ENCODE measurements at places on chromosomes 4 and X.

DNA sequence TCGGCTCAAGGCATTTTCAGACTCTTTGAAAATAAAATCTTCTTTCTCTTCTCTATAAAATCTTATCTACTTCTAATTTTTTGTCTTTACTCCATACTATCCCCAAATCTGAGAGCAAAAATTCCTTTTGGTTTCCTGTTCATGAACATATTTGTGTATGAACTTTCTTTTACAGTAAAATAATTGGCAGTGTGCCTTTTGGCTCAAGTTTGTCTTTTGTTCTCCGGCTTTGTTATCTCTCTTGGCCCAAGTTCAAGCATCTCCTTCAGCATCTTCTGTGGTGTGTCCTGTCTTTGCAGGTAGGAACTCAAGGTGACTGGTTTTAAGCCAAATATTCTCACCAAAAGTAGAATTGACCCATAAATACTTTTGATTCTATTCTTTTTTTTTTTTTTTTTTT is 276.6 kb upstream of the FAT1 start:
- H3K4me3 ChIP-seq = no peak overlapping the region
- H3K4me1 ChIP-seq = no peaks in the 10 kb centered on the region
- no peak for DNase-seq
- no peaks in the 10 kb centered on the region for H3K27me3 ChIP-seq
- no peaks in the 10 kb centered on the region for H3K36me3 ChIP-seq

GRCh38 chr4:108972613-108973283 is 209.9 kb upstream of the ETNPPL start:
- peak overlapping the region; percentile 17 for H3K27ac ChIP-seq
- H3K36me3 ChIP-seq = no peaks in the 10 kb centered on the region
- no peaks in the 10 kb centered on the region for H3K27me3 ChIP-seq

- H3K4me1 ChIP-seq = peaks cover 10% of the 10 kb centered on the region
- no peak for DNase-seq
- H3K27me3 ChIP-seq = no peaks in the 10 kb centered on the region
- no peak overlapping the region for H3K27ac ChIP-seq
- no peaks in the 10 kb centered on the region for H3K36me3 ChIP-seq
Observed at GRCh38 chr4:83138946-83139345, 24.4 kb upstream of the PLAC8 start.

- H3K27ac ChIP-seq = no peak overlapping the region
- DNase-seq = no peak
- no peaks in the 10 kb centered on the region for H3K27me3 ChIP-seq
- H3K4me1 ChIP-seq = no peaks in the 10 kb centered on the region
Observed at GRCh38 chr4:159239629-159240028, 136.8 kb downstream of the RAPGEF2 start.

DNA sequence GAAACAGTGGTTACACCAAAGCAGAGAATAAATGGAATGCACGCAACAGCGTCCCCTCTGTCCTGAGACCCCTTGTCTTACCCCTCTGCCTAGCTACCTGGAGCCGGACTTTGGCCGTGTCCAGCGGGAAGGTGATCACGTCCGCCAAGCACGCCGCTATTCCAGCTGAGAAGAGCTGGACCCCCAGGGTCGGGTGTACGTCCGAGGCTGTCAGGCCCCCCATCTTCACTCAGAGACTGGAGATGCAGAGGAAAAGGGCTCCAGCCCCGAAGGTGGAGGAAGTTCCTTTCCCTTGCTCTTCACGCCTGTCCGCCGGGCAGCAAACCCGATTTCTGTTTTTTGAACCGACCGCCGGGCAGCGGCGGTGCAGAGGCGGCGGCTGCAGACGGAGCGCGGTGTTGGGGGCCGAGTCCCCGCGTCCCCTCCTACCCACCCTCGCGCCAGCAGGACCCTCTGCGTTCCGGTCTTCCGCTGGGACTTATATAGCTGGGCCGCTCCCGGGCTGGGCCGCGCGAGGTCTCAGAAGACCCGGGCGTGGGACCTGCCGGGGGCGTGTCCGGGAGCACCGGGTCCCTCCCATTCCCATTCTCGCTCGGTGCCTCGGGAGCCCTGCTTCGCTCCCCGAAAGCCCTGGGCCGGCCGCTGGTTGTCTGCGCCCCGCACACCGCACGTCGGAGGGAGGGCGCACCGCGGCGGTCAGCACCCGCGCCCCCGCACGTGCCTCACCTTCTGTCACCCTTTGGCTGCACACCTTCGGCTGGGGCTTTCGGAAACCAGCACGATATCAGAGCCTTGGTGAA is at the start of gene UCP1:
UCP1 (minus strand) TSS at position 455 of the 800 bp plus-strand sequence; CDS start at position 223, 232 bp downstream.
- H3K36me3 ChIP-seq = no peaks in the 10 kb centered on the region
- no peak within 1 kb of the TSS for H3K27ac ChIP-seq
- peaks cover 10% of the 10 kb centered on the region for H3K4me1 ChIP-seq
- no peak for DNase-seq
- H3K27me3 ChIP-seq = peaks cover 22% of the 10 kb centered on the region

DNA sequence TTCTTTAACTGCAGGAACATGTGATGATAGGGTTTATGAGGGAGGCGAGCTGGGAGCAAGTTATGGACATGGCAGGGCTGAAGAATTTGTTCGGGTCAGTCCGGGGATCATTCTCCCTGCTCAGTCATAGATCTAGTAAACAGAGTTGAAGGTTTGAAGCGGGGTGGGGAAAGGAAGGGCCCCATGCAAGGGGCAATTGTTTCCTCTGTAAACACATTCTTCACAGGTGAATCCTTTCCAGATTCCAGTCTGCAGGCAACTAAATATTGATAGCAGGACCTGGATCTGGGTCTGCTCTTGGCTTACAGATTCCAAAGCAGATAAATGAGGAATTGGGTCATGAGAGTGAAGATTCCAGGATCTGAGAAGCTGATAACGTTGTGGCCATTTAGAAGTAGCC is 44.3 kb upstream of the ARHGAP24 start:
- H3K27ac ChIP-seq = no peak overlapping the region
- H3K36me3 ChIP-seq = no peaks in the 10 kb centered on the region
- no peak for DNase-seq
- H3K4me3 ChIP-seq = no peak overlapping the region

DNA sequence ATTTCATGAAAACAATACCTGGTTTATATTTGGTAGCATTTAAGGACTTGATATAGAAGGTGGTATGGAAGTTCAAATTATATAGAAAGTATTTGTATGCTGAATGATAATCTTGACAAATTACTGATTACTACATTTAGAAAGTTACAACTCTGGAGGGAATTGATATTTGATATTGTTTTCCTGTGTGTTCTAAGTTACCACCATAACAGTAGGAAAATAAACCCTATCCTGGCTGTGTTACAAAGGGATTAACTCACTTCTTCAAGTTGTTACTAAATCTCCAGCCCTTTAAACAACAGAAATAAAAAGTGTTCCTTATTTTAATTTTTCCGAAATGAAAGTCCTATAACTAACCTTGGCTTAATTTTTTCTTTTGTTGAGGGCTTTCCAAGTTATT is 36.6 kb downstream of the FHL1 start:
- no peak for DNase-seq
- no peaks in the 10 kb centered on the region for H3K27me3 ChIP-seq
- H3K4me1 ChIP-seq = no peaks in the 10 kb centered on the region
- no peak overlapping the region for H3K4me3 ChIP-seq
- H3K27ac ChIP-seq = no peak overlapping the region
- no peaks in the 10 kb centered on the region for H3K36me3 ChIP-seq

GRCh38 chr4:47493238-47494123 is 8.4 kb downstream of the ATP10D start:
- H3K27me3 ChIP-seq = no peaks in the 10 kb centered on the region
- H3K36me3 ChIP-seq = no peaks in the 10 kb centered on the region
- no peaks in the 10 kb centered on the region for H3K4me1 ChIP-seq
- no peak overlapping the region for H3K27ac ChIP-seq
- DNase-seq = no peak

DNA sequence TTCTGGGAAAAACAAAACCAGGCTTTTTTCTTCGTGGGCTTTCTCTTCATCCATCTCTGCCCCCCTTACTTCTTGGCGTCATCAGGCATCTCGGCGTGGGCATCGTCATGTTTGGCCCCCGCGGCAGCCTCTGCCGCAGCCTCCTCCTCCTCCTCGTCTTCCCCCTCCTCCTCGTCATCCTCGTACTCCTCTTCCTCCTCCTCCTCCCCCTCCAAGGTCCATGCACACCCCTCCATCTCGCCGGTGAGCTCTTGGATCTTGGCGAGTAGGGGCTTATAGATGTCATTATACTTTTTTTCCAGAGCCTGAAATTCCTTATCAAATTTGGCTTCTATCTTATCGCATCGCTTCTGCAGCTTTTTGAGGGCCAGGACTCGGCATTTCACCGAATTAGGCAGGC is 488 bp downstream of the NAP1L5 start:
- H3K4me1 ChIP-seq = peaks cover 14% of the 10 kb centered on the region
- H3K4me3 ChIP-seq = peak overlapping the region; percentile 80
- peak; percentile 24 for DNase-seq
- H3K36me3 ChIP-seq = peaks cover 7% of the 10 kb centered on the region

- no peaks in the 10 kb centered on the region for H3K36me3 ChIP-seq
- no peak overlapping the region for H3K27ac ChIP-seq
- no peaks in the 10 kb centered on the region for H3K4me1 ChIP-seq
- DNase-seq = no peak
- H3K4me3 ChIP-seq = no peak overlapping the region
- no peaks in the 10 kb centered on the region for H3K27me3 ChIP-seq
Observed at GRCh38 chrX:15524417-15524816, 23.8 kb downstream of the BMX start.

DNA sequence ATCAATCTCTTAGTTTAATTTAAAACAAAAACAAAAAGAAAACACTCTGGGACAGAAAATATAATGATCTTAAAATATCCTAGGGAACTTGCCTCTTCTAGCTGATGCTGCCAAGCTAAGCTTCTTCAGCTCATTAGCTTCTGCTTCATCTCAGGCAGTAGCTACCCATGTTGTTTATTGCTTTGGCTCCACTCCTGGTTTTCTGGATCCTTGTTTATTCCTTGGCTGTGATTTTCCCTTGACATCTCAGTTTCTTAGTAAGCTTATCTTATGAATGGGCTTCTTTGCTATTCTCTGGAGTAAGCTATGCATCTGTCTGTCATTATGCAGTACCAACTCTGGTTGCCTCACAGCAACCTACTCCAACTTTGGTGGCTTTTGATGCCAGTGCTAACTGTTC is 5.1 kb upstream of the MTHFD2L start:
- H3K4me1 ChIP-seq = peaks cover 3% of the 10 kb centered on the region
- no peak overlapping the region for H3K27ac ChIP-seq
- no peaks in the 10 kb centered on the region for H3K27me3 ChIP-seq
- no peak overlapping the region for H3K4me3 ChIP-seq
- no peak for DNase-seq

- H3K27ac ChIP-seq = no peak overlapping the region
- H3K4me3 ChIP-seq = no peak overlapping the region
- H3K4me1 ChIP-seq = no peaks in the 10 kb centered on the region
- H3K36me3 ChIP-seq = no peaks in the 10 kb centered on the region
- DNase-seq = peak; percentile 9
- no peaks in the 10 kb centered on the region for H3K27me3 ChIP-seq
Observed at GRCh38 chrX:15497865-15498264, 2.7 kb upstream of the BMX start.

- no peak overlapping the region for H3K27ac ChIP-seq
- H3K4me3 ChIP-seq = no peak overlapping the region
- no peak for DNase-seq
- no peaks in the 10 kb centered on the region for H3K36me3 ChIP-seq
- H3K4me1 ChIP-seq = no peaks in the 10 kb centered on the region
- H3K27me3 ChIP-seq = no peaks in the 10 kb centered on the region
Observed at GRCh38 chr4:183783991-183784553, 121.0 kb upstream of the STOX2 start.

DNA sequence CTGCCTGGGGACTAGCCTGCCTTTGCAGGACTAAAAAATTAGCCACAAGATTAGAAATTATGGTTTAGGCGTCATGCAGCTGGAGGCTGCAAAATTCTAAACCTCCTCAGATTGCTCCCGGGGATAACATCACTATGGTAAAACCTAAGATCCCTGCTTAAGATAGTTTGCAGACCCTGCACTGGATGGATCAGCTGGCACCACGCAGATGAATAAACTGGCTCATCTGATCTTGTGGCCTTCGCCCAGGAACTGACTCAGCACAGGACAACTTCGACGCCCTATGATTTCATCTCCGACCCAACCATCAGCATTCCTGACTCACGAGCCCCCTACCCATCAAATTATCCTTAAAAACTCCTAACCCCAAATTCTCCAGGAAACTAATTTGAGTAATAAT is 482.4 kb downstream of the SPRY1 start:
- no peaks in the 10 kb centered on the region for H3K4me1 ChIP-seq
- no peaks in the 10 kb centered on the region for H3K27me3 ChIP-seq
- H3K36me3 ChIP-seq = no peaks in the 10 kb centered on the region
- H3K4me3 ChIP-seq = no peak overlapping the region
- no peak for DNase-seq

- H3K4me1 ChIP-seq = no peaks in the 10 kb centered on the region
- no peak overlapping the region for H3K27ac ChIP-seq
- no peaks in the 10 kb centered on the region for H3K36me3 ChIP-seq
- H3K4me3 ChIP-seq = no peak overlapping the region
Observed at GRCh38 chr4:78308517-78308916, 243.1 kb upstream of the ANXA3 start.

DNA sequence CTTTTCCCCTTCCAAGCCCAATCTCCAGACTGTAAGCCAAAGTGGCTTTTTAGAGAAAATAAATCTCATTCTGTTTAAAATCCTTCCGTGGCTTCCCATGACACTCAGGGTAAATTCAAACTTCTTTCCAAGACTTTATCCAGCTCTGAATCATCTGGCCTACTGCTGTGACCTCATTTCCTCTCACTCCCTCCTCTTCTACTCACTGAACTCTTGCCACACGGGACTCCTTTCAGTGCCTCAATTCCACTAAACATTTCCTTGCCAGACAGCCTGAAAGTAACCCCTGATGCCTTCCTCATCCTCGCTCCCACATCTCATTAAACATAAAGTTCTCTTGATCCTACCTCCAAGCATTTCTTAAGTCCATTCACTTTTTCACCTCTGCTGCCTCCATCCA is 27.8 kb upstream of the RNF128 start:
- no peaks in the 10 kb centered on the region for H3K4me1 ChIP-seq
- no peaks in the 10 kb centered on the region for H3K36me3 ChIP-seq
- no peak overlapping the region for H3K27ac ChIP-seq
- H3K4me3 ChIP-seq = no peak overlapping the region
- DNase-seq = no peak
- no peaks in the 10 kb centered on the region for H3K27me3 ChIP-seq

DNA sequence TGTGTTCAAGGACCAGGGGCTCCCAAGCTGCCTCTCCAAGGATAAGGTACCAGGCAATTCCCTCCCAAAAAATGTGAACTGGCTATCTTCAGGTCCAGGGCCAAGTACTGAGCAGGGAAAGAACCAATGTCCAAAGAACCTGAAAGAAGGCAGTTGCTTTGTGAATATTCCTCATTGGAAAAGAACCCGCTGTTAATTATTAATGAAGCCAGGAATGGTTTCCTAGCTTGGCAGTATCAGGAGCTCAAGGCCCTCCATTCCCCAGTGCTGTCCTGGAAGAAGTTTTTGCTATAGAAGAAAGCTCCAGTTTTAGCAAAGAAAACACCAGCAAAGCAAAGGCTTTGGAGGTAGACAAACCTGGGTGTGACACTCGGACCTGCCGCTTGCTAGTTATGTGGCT is 130.0 kb upstream of the MBNL3 start:
- H3K36me3 ChIP-seq = no peaks in the 10 kb centered on the region
- no peak for DNase-seq
- no peaks in the 10 kb centered on the region for H3K27me3 ChIP-seq

GRCh38 chr4:45732161-45732560 is 391.7 kb downstream of the GABRG1 start:
- no peak overlapping the region for H3K4me3 ChIP-seq
- H3K4me1 ChIP-seq = no peaks in the 10 kb centered on the region
- DNase-seq = no peak
- no peak overlapping the region for H3K27ac ChIP-seq

Measured in CD8-positive, alpha-beta memory T cell (primary cell).